ENCODE measurements at places on chromosomes 13 and 19.

- no peak for DNase-seq
Observed at GRCh38 chr19:15636026-15636425, 4.7 kb upstream of the CYP4F3 start.

DNA sequence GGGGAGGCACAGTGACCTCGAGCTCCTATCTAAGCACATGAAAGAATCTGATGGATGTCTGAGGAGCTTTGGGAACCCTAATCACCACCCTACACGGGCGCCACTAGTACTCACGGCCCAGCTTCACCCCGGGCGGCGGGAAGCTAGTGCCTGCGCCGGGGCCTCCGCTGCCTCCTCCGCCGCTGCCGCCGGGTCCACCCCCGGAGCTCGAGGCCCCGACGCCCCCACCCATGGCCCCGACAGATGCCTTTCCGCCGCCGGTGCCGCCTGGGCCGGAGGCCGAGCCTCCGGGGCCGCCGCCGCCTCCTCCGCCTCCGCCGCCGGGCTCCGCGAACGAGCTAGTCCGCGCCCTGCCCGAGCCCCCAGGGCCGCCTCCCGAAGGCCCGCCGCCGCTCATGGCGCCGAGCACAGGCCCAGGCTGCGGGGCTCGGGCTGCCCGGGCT lies 312 bp downstream of the GSK3A start:
- no peak for DNase-seq

DNA sequence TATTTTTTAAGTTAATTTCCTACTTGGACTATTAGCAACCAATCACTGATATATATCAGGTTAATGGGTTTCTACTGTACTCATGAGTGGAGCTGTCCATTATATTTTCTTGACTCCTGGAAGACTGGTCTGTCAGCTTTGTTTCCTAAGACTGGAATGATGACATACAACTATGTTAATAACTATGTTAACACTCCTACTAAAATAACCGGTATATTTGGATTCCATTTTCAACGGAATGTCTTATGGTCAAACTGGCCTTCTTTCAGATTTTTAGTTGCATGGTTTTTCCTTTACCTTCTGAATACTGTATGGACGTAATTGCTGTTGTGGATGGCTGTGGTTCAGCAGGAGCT lies 45.8 kb upstream of the GPI start:
- DNase-seq: no peak

- no peak for DNase-seq
Observed at GRCh38 chr19:55484593-55485438, at the start of gene NAT14. NAT14 (plus strand) TSS chr19:55485188; CDS start chr19:55485709, 521 bp downstream.

DNA sequence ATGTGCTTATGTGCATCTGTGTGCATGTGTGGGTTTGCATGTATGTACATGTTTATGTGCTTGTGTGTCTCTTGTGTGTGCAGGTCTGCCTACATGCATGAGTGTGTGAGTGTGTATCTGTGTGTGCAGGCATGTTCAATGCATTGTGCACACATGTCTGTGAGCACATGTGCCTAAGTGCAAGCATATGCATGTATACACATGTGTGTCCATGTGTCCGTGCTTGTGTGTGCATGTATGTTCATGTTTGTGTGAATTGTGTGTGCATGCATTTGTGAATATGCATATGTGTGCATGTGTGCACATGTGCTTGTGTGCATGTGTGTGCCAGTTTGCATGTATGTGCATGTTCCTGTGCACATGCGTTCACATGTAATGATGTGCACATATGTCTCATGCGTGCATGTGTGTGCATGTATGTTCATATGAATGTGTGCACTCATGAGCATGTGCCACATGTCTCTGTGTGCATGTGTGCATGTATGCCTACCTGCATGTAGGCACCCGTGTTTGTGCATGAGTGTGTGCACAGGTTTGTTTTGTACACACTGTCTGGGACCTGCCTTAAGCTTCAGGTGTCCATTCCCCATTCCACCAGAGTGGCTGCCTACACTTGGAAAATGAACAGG lies 32.1 kb upstream of the PTPRS start:
- no peak for DNase-seq

DNA sequence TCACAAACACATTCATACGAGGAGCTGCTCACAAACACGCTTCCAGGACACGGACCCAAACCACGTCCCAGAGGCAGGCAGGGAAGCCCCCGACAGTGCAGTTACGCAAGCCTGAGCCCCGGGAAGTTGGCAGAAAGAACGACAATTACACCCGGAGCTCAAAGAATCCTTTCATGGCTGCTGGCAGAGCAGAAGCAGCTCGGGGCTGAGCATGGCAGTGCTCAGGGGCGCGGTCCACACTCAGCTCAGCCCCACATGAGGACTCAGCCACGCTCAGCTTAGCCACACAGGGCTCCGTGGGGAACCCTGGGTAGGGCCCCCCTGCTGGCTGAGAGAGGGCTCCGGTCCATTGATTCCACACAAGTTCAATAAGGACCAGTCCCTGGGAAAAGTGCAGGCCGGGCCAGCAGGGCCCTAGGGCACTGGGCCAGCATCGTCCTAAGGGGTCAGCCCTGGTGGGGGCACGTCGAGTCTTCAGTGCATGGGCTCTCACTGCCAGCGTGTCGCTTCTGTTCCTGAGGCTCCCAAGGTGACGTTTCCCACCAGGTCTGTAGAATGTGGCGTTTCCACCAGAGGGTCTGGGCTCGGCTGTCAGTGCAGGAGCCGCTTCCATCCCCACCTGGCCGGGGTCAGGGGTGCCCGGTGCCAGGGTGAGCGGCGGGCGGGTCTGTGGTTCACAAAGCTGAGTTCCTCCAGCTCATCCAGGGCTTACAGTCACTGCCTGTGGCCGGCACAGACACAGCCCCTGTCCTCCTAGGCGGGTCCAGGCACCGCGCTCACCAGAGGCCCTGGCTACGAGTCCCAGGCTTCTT lies 23.1 kb downstream of the GAS6 start:
- DNase-seq: no peak

DNA sequence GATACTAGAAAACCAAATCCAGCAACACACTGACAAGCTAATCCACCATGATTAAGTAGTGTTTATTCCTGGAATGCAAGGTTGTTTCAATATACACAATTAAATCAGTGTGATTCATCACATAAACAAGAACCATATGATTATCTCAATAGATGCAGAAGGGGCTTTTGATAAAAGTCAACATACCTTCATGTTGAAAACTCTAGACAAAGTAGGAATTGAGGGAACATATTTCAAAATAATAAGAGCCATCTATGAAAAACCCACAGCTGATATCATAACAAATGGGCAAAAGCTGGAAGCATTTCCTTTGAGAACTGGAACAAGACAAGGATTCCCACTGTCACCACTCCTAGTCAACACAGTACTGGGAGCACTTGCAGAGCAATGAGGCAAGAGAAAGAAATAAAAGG lies 213.6 kb upstream of the CSNK1A1L start:
- DNase-seq: no peak

GRCh38 chr19:51345076-51345620 lies 3.2 kb upstream of the VSIG10L start:
- DNase-seq: no peak

DNA sequence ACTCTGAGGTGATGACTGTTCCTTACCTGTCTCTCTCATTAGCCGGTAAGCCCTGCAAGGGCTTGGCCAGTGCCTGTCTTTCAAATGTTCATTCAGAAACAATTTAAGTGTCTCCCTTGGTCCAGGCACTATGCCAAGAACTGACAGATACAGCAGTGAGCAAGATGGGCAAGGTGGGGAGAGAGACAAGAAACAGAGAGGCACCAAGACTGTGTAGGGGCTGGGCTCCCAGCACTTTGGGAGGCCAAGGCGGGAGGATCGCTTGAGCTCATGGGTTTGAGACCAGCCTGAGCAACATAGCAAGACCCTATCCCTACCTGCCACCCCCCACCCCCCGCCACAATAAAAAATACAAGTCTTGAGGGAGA lies 1.3 kb upstream of the CCNE1 start:
- DNase-seq: peak; percentile 25

- no peak for DNase-seq
Observed at GRCh38 chr13:94343243-94343585, 136.3 kb downstream of the DCT start.

GRCh38 chr13:24624801-24625231 lies 55.4 kb upstream of the ATP12A start:
- DNase-seq: no peak

DNA sequence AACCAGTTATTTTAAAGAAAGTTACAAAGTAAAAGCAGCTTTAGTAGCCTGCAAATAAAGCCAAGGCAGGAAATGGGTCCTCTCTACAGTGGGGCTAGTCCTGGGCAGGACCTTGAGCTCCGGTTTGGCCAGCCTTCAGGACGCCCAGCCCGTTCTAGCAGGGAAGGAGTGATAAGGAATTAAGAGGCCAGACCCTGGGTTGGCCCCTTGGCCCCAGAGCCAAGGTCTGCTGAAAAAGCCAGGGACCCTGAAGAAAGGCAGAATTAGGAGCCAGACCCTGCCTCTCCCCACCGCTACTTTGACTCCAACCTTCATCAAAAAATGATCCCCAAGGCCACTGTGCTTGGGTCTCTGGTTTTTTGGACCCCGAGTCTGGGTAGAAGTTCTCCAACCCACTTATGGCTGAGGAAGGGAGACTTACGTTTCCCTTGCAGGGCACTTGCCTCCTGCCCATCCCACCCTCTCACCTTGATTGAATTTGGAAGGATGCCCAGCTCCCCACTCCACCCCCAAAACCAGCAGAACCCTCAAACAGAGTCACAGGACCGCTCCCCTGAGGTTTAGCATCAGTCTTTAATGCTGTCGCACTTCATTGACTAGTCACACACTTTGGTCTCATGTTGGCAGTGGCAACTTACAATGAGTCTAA lies 3.9 kb downstream of the DNAJB1 start:
- DNase-seq: no peak

- no peak for DNase-seq
Observed at GRCh38 chr19:4310247-4311121, 6.1 kb downstream of the FSD1 start.

GRCh38 chr19:52665027-52665426 lies 26.9 kb upstream of the ZNF83 start:
- no peak for DNase-seq

All from breast epithelium (tissue), 4 donors.